NCI-H187 treated with DMSO at 0.1 percent for 48 hours (cell line): ENCODE measurements at places on chromosomes 3 and 15.

- no peak for DNase-seq
Observed at GRCh38 chr3:30608598-30608947, 2.2 kb downstream of the TGFBR2 start.

GRCh38 chr3:83093222-83093572 is 1331.8 kb upstream of the GBE1 start:
- DNase-seq: no peak

DNA sequence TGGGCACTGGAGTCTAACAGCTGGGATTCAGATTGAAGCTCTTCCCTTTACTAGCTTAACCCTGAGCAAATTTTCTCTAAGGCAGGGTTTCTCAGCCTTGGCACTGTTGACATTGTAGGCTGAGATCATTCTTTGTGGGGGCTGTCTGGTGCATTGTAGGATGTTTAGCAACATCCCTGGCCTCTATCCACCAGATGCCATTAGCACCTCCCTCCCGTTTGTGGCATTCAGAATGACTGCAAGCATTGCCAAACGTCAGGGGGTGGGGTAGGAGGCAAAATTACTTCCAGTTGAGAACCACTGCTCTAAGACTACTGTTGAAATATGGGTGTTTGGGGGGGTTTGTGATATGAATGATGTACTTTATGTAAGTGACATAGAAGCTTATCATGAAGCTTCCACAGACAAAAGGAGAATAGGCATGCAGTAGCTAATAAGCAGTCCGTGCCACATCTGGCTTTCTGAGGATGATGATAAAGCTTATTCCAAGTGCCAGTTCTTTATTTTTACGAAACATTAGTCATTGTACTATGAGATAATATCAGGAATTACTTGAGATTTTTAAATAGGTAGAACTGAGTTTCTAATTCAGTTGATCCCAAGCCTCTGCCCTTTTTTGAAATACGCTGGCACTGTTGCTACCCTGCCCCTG is 39.3 kb downstream of the NKIRAS1 start:
- DNase-seq: no peak

DNA sequence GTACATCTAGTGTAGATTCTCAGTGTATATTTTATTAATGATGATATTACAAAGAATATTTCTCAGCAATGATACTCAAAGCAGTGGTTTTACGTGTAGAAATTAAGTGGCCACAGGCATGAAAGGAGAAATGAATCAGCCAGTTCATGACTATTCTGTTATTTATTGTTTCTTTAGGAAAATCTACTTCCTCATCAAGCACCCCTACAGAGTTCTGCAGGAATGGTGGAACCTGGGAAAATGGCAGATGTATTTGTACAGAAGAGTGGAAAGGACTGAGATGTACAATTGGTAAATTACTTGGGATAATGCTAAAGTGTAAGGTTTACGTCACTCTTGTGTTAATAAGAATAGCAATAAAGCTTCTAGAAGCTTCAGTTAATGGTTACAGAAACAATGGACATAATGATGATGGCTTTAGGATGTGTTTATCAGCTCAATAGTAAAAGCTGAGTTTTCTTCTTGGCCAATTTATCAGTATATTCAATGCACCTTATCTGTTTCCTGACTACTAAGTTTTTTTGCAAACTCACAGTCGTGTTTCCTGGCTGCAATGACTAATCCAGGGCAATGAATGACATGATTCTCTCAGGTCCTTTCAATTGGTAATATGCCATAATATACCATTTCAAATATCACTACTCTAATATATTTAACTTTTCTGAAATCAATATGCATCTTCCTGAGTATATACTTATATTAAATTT is 20.2 kb downstream of the ADGRG7 start:
- DNase-seq: no peak

DNA sequence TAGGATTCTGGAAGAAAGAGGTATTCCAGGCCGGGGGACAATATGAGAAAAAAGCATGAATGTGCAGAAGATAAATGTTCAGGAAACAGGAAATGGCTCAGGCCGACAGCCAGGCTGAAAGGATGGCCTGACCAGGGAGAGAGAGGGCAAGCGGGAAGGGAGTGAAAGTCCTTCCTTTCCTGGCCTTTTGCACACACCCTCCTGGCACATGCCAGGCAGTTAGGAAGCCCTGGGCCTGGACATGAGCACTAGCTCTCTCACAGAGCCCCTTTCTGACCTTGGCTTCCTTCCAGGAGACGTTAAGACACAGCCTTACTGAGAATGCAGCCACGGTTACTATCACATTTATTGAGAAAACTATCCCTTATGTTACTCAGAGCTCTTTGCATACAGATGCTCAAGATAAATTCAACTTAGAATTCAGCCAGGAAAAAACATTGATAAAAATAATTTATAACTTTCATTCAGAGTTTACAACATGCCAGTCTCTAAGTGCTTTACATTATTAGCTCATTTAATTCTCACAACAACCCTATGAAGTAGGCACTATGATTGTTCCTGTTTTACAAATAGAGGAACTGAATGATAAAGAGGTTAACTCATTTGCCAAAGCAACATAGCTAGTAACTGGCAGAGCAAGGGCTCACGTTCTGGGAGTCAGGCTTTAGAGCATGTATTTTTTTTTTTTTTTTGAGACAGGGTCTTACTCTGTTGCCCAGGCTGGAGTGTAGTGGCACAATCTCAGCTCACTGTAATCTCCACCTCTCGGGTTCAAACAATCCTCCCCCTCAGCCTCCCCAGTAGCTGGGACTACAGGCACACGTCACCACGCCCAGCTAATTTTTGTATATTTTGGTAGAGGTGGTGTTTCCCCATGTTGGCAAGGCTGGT is 39.4 kb upstream of the SMAD3 start:
- no peak for DNase-seq

DNA sequence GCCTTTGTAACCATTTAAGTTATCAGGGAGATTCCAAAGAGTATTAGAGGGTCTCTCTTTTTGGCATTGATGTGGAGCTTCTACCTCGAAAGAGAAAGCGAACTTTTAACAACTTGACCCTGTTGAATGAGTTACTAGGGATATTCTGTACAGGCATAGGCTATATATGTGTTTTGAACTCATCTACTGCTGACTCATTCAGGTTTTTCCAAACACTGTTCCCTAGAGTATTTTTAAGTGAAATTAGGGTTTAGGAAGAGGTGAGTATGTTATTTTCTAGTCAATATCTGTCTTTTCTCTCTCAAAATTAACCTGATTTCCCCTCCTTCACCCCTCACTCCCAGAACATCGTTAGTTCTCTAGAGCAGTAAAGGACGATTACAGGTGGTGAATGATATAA is 228.1 kb upstream of the C2CD4B start:
- DNase-seq: no peak

- no peak for DNase-seq
Observed at GRCh38 chr15:101266034-101266433, 11.3 kb downstream of the SELENOS start.

DNA sequence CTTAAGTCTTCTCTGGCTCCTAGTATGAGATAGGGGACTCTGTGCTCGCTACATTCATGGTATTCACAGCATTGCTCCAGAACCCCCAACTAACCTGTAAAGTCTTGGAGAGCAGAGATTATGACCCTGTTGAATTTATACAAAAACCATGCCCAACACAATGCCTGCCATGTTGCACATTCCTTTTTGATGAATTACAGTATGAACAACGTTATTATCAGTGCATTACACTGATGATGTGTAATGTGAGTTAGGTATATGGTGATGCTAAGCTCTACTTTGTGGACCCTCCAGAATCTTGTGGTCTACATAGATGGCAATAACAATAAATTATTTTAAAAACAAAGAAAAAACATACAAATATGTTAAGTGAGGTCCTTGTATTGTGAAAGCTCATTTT is 64.3 kb downstream of the EOMES start:
- DNase-seq: no peak

DNA sequence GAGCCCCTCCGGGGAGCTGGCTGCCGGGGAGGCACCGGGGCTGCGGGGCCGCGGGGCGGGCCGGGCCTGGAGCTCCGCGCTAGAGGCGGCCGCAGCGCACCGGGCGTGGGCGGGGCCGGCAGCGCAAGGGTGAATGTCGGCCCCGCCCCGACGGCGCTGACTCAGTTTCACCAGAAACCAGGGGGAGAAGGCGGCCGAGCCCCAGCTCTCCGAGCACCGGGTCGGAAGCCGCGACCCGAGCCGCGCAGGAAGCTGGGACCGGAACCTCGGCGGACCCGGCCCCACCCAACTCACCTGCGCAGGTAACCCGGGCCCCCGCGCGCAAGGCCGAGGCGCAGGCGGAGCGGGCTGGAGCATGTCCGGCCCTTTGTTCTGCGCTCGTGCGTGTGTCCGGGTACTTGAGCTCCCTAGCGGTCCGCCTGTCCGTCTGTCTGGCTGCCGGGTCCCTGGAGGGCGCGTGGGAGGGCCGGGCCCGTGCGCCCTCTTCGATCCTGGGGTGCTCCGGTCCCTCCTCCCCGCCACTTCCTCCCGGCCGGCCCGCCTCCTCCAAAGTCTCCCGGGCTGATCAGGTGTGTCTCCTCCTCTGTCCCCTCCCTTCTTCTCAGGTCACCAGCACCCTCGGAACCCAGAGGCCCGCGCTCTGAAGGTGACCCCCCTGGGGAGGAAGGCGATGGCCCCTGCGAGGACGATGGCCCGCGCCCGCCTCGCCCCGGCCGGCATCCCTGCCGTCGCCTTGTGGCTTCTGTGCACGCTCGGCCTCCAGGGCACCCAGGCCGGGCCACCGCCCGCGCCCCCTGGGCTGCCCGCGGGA is at the start of gene SPINT1:
Gene SPINT1, plus strand, starts transcription at position 164 of the 811 bp plus-strand sequence. Its CDS starts 507 bp downstream, at position 671.
- no peak for DNase-seq

DNA sequence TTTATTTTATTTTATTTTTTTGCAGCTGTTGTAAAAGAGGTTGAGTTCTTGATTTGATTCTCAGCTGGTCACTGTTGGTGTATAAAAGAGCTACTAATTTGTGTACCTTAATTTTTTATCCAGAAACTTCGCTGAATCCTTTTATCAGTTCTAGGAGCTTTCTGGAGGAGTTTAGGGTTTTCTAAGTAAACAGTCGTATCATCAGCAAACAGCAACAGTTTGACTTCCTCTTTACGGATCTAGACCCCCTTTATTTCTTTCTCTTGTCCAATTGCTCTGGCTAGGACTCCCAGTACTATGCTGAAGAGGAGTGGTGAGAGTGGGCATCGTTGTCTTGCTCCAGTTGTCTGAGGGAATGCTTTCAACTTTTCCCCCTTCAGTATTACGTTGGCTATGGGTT is 165.8 kb upstream of the KCNMB2 start:
- DNase-seq: no peak

- no peak for DNase-seq
Observed at GRCh38 chr15:73391128-73391872, 22.5 kb upstream of the HCN4 start.

- no peak for DNase-seq
Observed at GRCh38 chr15:89971592-89971997, 29.5 kb upstream of the ZNF710 start.

GRCh38 chr15:80105193-80105592 is 45.7 kb downstream of the ZFAND6 start:
- DNase-seq: no peak

DNA sequence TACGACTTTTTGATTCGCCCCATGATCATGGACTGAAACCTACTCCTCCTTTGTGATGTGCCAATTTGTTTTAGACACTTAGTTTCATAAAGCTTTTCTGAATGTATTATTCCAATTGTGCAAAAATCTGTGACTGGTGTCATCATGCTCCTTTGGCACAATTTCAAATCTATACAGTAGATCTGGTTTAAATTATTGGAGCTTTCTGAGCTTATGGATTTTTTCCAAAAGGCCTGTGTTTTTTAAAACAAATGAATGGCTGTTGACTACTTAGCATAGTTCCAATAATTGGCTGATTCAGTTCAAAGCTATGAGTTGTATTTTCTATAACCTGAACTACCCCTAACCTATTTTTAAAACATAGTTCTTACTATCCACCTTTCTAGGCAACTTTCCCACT is 282.7 kb downstream of the CNTN3 start:
- DNase-seq: no peak

- DNase-seq: no peak
Observed at GRCh38 chr3:127196466-127197299, 3.8 kb downstream of the PRR23E start.

- DNase-seq: no peak
Observed at GRCh38 chr3:127707851-127708411, 35.2 kb downstream of the ABTB1 start.

DNA sequence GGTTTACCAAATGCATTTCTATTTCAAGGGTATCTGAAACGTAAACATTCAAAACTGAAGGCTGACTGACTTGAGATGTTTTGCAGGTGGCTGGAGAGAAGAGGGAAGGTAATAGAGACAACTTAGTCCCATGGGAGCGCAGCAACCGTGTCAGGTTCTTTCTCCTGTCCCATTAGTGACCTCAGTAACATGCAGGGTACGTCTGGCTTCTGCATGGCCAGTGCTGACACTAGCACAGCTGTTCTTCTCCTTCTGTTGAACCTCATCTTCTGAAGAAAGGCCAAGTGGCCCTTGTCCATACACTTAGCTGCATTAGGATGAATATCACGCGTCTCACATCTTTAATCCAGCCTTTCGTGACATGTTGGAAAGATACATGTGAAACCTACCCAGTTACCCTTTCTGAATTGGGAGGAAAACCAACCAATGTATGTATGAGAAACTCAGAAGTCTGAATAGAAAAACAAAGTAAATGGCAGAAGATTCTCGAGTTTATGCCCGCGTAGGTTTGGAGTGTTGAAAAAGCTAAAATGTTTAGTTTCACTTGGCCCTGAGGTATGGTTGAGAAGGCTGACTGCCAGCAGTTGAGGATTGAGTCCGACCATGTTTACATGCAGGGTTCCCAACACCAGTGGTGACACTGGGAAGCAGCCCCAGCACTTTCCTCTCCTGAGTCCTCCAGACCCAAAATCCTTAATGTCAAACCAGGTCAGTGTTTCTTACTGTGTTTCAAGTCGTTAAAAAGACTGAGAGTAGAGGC is 10.3 kb downstream of the NCBP2 start:
- DNase-seq: peak; percentile 64

GRCh38 chr3:121529308-121529707 is 16.5 kb downstream of the POLQ start:
- DNase-seq: no peak

GRCh38 chr3:120437559-120437958 is 13.2 kb downstream of the FSTL1 start:
- DNase-seq: no peak

DNA sequence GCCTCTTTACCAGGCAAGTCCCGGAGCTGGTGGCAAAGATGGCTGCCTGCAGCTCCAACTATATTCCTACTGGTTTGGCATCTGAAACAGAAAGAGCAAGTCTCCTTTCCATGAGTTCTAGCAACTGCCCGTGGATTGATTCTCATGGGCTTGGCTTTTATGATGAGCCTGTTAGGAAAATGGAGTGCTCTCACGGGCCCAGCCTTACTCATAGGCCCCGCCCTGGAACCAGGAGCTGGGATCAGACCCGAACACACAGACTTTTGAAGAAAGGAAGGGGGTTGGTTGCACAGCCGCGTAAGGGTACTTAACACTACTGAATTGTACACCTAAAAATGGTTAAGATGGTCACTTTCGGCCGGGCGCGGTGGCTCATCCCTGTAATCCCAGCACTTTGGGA is 2.9 kb downstream of the NRROS start:
- no peak for DNase-seq
